Activated effector memory CD4-positive, alpha-beta T cell treated with Interleukin-2 at 50 U/mL for 16 hours (primary cell): ENCODE measurements at places on chromosomes 5 and 9.

GRCh38 chr9:97991818-97992217 lies 8.7 kb downstream of the ANP32B start:
- DNase-seq, result no peak

DNA sequence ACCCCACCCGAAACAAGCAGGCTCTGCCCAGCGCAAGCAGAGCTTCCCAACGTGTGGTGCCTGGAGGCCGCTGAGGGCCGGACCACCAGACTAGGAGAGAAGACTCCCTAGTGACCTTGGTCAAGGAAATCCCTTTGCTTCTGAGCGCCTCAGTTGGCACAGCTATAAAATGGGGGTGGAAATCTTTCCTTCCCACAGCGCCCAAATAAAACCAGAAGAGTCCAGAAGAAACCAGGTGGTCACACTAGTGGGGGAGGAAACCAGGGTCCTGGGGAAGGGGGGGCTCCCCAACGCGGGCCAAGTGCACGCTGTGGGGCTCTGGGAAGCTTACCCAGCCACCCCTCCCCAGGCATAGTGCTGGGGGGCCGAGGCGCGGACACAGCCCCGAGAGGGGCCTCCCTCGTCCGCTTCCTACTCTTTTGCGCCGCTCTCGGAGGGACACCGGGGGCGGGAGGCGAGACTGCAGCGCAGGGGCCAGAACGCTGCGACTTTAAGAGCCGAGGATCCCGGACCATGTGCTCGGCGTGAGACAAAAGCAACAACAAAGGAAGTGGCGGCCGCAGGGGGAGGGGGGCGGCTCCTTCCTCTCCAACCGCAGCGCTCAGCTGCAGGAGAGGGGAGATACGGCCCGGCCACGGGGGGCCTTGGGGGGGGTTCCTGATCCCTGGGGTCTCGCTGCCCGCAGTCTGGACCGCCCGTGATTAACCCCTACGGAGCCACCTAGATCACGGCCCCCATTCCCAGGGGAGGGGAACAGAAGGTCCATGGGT lies 885 bp downstream of the RNF44 start:
- DNase-seq, result peak; percentile 84

DNA sequence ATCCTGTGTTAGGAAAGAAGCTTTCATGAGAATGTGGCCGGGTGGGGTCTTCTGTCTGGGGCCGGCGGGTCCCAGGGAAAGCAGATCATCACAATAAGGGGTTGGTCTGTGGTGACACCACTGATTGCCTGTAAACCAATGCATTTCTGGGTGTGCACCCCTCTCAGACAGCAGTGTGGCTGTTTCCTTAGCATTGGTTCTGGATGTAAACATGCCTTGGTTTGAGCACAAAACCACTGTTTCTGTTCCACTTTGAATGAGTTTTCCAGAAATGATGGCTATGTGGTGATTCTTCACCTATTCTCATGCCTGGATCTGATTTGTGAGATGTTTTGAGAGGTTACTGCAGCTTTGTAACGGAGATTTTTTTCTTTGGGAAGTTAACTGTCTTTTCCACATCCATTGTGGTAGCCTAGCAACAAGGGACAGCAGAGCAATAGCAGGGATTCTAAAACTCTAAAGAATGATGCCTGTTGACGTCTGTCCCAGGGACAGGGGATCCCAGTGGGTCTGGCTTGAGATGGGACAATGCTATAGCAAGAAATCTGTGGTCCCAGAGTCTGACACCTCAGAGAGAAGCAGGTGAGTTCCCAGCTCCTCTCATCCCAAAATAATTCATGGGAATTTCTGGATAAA lies at the start of gene CCDC192:
CCDC192 (plus strand) TSS at position 466 of the 636 bp plus-strand sequence; CDS start at position 521, 55 bp downstream.
- DNase-seq, result no peak

DNA sequence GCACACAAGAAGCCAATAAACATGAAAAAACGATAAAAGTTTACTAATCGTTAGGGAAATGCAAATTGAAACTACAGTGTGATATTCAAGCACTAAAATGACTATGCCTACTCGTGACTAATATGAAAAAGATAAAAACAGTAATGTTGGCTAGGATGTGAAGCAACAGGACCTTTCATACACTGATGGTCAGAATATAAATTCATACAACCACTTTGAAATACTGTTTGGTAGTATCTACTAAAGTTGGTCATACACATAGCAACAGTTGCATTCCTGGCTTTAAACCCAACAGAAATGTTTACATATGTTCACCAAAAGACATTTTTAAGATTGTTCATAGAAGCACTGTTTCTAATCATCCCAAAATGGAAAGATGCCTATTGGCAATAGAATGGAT lies 24.3 kb downstream of the FBXO38 start:
- DNase-seq, result no peak

DNA sequence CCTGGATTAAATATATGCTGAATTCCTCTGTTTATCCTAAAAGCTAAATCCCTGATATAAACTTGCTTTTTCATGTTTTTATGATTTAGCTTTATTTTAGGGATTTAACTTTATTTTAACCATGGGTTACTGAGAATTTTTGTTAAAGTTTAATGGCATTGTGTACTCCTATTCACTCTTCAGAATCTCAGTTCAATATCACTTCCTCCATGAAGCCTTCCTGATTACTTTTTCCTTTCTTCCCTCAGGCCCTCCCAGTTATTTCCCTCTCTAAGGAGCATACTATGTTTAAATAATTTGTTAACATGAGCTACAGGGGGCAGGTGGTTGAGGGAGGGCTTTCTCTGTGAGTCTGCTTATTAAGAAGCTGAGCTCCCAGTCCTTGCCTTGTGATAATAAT lies 149.9 kb downstream of the MTX3 start:
- no peak for DNase-seq

DNA sequence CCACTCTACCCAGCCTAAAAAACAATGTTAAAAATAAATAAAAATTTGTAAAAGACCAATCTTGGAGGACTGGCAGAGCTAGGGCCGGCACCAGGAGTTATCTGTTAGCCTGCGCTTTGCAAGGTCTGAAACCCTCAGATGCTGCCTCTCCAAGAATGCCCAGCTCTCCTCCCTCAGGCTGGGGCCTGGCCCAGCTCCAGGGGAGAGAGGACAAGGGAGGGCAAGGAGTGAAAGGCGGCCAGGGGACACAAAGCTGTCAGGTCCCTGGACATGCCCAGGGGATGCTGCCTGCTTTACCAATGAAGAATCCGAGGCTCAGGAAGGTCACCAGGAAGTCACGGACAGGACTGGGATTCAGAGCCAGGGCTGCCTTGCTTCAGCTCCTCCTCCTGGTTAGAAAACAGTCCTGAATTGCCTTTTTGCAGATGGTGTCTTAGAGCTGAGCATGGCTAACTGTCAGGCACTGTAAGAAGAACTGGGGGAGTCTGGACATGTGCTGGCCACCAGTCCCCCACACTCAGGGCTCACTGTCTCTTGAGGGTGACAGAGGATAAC lies 5.5 kb upstream of the N4BP3 start:
- no peak for DNase-seq

GRCh38 chr9:122936883-122937282 lies 3.9 kb upstream of the RABGAP1 start:
- DNase-seq, result no peak

- DNase-seq, result no peak
These were observed 16.9 kb downstream of the MED27 start for GRCh38 chr9:132062806-132063205.

- no peak for DNase-seq
These were observed 15.9 kb downstream of the P4HA2 start for GRCh38 chr5:132211787-132212186.

DNA sequence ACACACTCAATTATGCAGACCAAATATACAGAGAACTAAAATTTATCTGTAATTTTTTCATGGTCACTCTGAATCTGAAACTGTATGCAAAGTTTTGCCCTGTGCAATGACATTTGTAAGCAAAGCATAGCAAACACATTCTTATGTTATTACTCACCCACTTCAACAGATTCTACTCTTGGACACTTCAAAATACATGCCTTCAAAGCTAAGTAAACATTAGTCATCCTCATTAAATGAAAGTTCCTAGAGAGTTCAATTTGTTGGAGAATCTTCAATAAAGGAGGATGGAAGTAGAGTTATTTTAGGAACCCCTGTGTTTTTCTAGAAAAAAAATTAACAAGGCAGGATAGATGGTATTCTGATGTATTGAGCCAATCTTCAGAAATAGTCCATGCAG lies 639.7 kb upstream of the C9orf72 start:
- DNase-seq, result no peak

DNA sequence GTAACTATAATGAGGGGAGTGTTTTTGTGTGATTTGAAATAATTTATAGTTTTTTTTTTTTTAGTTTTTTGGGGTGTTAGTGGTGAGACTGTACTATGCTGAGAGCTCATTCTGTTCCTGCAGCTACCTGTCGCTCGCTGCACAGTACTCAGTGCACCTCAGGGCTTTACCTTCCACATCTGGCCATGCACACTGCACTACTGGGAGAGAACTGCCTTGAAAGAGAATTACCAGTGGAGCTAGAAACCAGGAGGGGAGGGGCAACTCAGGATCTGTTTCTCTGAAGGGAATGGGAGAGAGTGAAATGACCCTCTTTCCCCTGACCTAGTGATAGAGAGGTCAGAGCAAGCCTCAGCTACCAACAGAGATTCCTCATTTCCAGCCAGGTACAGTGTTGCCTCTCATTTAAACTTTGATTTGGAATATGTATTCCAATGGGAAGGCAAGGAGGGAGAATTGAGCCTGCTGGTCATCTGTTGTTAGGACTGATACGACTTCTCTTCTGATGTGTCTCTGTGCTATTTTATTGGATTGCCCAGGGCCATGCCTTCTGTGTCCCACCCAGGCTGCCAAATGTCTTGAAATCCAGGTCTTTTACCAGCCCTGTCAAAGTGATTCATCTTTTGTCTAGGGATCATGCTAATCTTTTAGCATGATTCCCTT lies 8.9 kb downstream of the ATG10 start:
- DNase-seq, result no peak

GRCh38 chr9:2758898-2759510 lies 41.7 kb downstream of the KCNV2 start:
- no peak for DNase-seq

- no peak for DNase-seq
These were observed 23.1 kb downstream of the PRELID2 start for GRCh38 chr5:145811834-145812625.

GRCh38 chr9:135478829-135479468 lies 633 bp upstream of the PPP1R26 start:
- DNase-seq, result no peak

- no peak for DNase-seq
These were observed 325.4 kb downstream of the RFX3 start for GRCh38 chr9:3200331-3200774.

- no peak for DNase-seq
These were observed 75.1 kb upstream of the FER start for GRCh38 chr5:108672639-108673038.

GRCh38 chr9:122808141-122808540 lies 8.2 kb downstream of the OR1K1 start:
- no peak for DNase-seq

- DNase-seq, result no peak
These were observed 296.8 kb downstream of the EBF1 start for GRCh38 chr5:158802941-158803341.

- DNase-seq, result no peak
These were observed 66.6 kb downstream of the ANKHD1 start for GRCh38 chr5:140468188-140468587.

DNA sequence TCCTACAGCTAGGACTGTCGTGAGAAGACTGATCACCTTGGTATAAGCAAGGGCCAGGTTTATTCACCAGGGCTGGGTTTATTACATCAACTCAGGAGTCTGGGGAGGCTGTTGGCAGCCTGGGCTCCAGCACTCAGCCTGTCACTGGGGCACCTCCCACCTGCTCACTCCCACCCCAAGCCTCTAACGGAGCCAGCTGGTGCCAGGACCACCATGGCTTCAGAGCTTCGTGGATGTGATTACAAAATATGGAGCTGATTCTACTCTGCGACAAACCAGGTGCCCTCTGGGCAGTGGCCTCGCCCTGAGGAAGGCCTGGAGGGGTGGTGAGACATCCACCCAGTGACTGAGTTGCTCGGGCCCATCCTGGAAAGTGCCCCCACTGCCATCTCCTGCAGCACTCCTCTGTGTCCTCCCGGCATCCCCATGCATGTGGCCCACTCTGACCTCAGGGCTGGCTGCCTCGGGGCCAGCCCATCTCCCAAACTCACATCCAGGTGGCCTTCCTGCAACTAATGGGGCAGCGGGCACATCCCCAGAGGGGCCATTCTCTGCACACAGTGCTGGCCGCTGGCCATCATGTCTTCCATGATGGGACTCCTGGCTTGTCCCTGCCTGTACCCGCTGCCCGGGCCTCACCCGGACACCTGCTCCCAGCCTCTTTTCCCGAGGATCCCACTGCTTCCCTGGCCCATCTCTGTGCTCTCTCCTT lies 49.6 kb downstream of the SECISBP2 start:
- no peak for DNase-seq

DNA sequence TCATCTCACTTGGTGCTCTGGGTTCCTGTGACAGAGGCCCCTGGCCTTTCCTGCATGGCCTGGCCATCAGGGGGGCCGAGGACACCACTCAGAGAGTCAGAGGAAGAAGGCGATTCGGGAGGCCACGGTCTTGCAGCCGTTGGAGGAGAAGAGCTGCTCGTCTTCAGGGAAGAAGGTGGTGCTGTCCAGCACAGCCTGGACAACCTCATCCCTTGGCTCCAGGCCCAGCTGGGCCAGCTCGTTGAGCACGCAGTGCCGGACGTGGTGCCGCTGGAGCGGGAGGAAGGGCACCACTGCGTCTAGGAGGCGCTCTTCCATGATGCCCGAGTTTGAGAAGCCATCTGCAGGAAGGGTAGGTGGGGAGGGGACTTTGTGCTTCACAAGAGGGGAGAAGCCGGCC lies 3.2 kb downstream of the TOR2A start:
- no peak for DNase-seq

GRCh38 chr5:41770799-41771198 lies 99.4 kb downstream of the OXCT1 start:
- DNase-seq, result no peak

DNA sequence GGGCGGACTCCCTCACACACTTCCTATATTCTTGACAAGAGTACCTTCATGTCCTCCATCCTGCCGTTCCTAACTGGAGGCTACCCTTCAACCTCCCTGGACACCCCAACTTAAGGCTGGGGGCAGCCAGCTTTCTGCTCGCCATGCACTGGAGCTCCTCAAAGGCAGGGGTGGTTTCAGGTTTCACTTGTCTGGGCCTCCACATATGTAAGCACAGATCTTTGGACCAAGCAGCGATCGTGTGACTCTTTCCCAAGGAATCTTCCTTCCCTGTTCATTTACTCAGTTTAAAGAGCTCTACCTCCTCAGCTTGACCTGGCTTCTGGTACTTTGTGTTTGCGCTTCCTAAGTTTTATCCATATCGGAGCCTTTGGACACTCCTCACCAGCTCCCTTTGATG lies 34.2 kb upstream of the TRPC7 start:
- DNase-seq, result no peak

GRCh38 chr5:81163651-81164050 lies 69.5 kb upstream of the CKMT2 start:
- DNase-seq, result no peak

DNA sequence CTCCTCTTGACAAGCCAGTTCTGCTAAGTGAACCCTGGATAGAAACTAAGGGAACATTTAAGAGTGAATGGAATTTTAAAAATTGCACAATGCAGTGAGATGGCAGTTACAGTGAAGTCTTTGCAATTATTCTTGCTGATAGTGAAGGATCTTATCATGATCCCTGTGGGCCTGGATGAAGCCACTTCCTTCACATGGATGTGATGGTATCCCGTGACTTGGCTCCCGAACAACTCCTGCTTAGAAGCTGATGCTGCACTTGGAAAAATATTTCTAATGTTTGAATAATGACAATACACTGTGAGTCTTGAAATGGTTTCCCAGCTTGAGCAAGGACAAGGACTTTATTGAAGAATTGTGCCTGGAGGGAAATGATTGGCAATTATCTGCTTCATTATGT lies 49.2 kb upstream of the NTRK2 start:
- no peak for DNase-seq
